Temporal lobe (tissue), 4 donors: ENCODE measurements at places on chromosomes 3 and 15. TPM values are rescaled to one million over a fixed set of nuclear protein-coding genes. Genes with fewer than 3 reads are reported as not detected.

The GOLGA8T gene
- 0.49 TPM for total RNA-seq

The CRYGS gene
- total RNA-seq, result 1.5 TPM

The AHSG gene
- not detected for total RNA-seq

The SMCO1 gene
- not detected for total RNA-seq

The RARRES1 gene
- 1.2 TPM for total RNA-seq

The ISG20 gene
- not detected for total RNA-seq

The MITF gene
- total RNA-seq, result 0.98 TPM

The CAMK2N2 gene
- 3.0 TPM for total RNA-seq

The TGM4 gene
- total RNA-seq, result not detected

The RPL15 gene
- 1,999 TPM for total RNA-seq

The TOPBP1 gene
- total RNA-seq, result 51.9 TPM

The SLC6A20 gene
- 3.0 TPM for total RNA-seq

The GABPB1 gene
- total RNA-seq, result 32.2 TPM

The OXTR gene
- total RNA-seq, result 0.74 TPM

The STRIT1 gene
- total RNA-seq, result not detected

The TIGIT gene
- total RNA-seq, result under 0.01 TPM

The ITIH1 gene
- not detected for total RNA-seq

The NR1I2 gene
- total RNA-seq, result 0.74 TPM

The VIPR1 gene
- total RNA-seq, result under 0.01 TPM

The FBXW12 gene
- 1.5 TPM for total RNA-seq

The CCDC54 gene
- total RNA-seq, result 0.25 TPM

The NIT2 gene
- total RNA-seq, result 10.1 TPM

The ATP13A5 gene
- 0.49 TPM for total RNA-seq

The KLF15 gene
- total RNA-seq, result 1.7 TPM

The SLC22A14 gene
- total RNA-seq, result 0.25 TPM

The GP5 gene
- under 0.01 TPM for total RNA-seq

The TMEM40 gene
- total RNA-seq, result not detected

The CPNE9 gene
- total RNA-seq, result 0.49 TPM

The GABRG3 gene
- total RNA-seq, result 10.6 TPM

The MUC20 gene
- 2.5 TPM for total RNA-seq

The FBXL2 gene
- total RNA-seq, result 43.8 TPM

The TRIM42 gene
- total RNA-seq, result not detected

The SYNPR gene
- total RNA-seq, result 44.5 TPM

The LRRC34 gene
- 7.1 TPM for total RNA-seq

The ANKRD34C gene
- under 0.01 TPM for total RNA-seq

The C3orf49 gene
- not detected for total RNA-seq

The MYO9A gene
- 103 TPM for total RNA-seq
